Suppressor macrophage treated with lipopolysaccharide for 4 hours (primary cell): ENCODE measurements at places on chromosomes 4 and X.

GRCh38 chrX:2340991-2341390 is 159.8 kb downstream of the DHRSX start:
- DNase-seq, result no peak

- no peak for DNase-seq
Observed at GRCh38 chr4:74619931-74620702, 174.2 kb downstream of the BTC start.

GRCh38 chrX:40061871-40062524 is 35.8 kb downstream of the BCOR start:
- DNase-seq, result no peak

- DNase-seq, result no peak
Observed at GRCh38 chr4:65422109-65422508, 248.2 kb downstream of the EPHA5 start.

DNA sequence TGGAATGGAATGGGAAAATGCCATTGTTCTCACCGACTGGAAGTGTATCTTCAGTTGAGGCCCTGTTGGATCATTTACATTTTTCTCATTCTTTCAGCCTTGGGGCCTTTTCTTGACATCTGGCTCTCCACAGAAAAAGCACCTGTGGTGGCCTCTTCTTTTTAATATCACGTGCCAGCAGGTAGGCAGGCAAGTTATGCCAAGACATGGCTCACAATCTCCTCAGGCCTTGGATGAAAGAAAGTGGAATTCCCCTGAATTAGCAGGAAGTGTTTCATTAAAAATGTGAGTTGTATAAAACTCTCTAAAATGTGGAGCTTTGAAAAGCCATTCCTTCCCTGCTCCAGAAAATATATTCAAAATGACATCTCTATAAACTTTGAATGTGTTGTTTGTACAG is 122.1 kb downstream of the FRAS1 start:
- no peak for DNase-seq
